ENCODE measurements at places on chromosomes 5 and 9.

- no peak for DNase-seq
Measured at GRCh38 chr5:39116344-39117170, 42.4 kb upstream of the RICTOR start.

- DNase-seq, result no peak
Measured at GRCh38 chr5:149694007-149694406, 36.1 kb upstream of the PPARGC1B start.

GRCh38 chr5:118447350-118447749, 541.0 kb downstream of the DTWD2 start:
- no peak for DNase-seq

DNA sequence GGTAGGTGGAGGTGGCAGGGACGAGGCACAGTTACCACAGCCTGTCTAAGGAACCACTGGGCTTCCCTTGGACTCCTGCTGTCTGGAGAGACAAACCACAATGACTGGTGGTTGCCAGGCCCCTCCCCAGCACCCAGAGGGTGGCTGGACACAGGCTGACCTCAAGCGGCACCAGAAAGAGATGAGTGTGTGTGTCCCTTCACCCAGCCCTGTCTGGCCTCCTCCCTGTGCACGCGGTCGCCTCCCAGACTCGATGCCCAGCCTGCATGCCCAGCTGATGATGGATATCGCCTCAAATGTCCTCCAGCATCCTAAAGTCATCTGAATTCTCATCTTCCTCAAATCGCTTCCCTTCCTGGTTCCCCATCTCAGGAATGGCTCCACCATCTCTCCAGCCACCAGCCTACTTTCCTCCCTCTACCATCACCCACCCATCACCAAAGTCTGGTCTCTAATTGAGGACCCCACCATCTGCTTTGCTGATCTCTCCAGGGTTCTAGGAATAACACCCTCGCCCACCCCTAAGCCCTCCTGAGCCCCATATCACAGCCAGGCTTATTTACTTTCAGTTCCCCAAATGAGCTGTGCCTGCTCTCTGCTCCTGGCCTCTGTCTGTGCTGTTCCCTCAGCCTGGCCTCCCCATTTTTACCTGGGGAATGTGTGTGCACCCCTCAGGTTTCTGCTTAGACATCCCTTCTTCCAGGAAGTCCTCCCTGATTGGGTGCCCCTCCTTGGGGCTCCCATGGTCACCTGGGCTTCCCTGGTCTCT, 52.5 kb upstream of the GGTA1 start:
- DNase-seq, result peak; percentile 81

DNA sequence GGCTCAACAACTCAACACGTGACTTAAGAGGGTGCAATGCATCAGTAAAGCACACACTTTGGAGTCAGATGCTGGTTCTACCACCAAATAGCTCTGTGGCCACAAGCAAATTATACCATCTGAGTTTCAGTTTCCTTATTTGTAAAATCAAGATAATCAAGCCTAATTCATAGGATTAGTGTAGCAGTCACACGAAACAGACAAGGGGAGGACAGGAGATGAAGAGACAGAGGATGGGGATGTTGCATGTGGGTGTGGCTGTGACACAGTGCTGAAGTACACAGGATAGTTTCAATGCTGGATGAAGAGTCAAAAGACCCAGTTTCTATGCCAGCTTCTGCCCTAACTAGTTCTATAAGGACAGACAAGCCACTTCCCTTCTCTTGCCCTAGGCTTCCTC, 60.2 kb downstream of the SPOCK1 start:
- no peak for DNase-seq

DNA sequence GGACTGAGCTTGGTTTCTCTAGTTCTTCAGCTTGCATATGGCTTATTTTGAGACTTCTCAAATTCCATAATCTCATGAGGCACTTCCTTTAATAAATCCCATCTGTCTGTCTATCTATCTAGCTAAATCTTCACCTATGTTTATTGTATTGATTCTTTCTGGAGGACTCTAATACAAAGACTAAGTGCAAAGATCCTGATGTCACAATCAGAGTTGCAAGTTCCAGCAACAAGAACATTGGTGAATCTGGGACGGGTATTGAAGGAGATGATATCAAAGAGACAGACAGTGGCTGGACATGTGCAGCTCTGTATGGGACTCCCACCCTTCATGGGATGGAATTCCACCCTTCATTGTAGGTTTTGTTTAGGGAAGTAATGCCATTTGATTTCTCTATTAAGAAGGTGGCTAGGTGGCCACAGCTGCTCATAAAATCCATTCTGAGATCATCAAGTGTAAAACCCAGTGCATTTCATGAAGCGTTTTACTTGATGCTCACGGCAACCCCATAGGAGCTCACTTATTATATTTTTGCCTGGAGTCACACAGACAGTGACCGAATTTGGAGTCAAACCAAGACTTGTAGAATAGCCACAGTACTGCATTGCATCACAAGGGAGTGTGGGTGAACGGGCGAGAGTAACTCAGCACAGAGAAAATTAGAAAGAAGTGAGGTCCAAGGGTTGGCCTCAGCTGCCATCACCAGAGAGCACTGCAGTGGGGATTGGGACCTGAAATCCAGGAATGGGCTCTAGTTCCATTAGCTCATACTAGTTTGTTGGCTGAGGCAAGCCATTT, 24.9 kb downstream of the TAS2R1 start:
- DNase-seq, result no peak

Measured in RCC 7860 (cell line).